Progenitor cell of endocrine pancreas (in vitro differentiated cells): ENCODE measurements at places on chromosomes 16 and 17. TPM values are rescaled to one million over a fixed set of nuclear protein-coding genes. Genes with fewer than 3 reads are reported as not detected.
A peak's percentile ranks its signal among the peaks of the same experiment; 100 is the strongest.

CD7 gene
- 0.31 and 0.46 TPM in 2 replicates for total RNA-seq

OTOA gene
- 0.07 and 0.13 TPM in 2 replicates for total RNA-seq

RNF112 gene
- total RNA-seq = 1.1 and 1.3 TPM in 2 replicates

NGFR gene
- total RNA-seq = 2.7 and 6.2 TPM in 2 replicates

DNA sequence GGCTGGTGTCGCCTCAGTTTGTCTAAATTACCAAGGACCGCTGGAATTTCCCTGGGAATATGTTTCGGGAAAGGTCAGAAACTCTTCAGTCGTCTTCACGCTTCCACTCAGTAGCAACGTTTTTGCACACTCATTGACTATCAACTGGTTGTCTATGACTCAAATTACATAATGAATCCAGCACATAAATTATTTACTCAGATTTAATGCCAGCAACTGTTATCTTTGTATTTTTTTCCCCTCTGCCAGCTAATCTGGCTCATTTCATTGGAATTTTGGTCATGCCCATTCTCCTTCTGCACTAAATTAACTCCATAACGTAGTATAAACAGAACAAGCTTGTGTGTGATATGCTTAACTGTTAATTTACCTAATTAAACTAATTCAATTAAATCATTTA is 372.7 kb upstream of the ZFHX3 start:
- H3K27me3 ChIP-seq = peaks cover 73% of the 10 kb centered on the region
- H3K4me1 ChIP-seq = no peaks in the 10 kb centered on the region
- no peak overlapping the region for H3K27ac ChIP-seq
- H3K4me3 ChIP-seq = no peak overlapping the region

GRCh38 chr16:86919578-86920305 is 341.4 kb downstream of the FOXL1 start:
- DNase-seq = no peak
- peaks cover 28% of the 10 kb centered on the region for H3K27me3 ChIP-seq
- H3K27ac ChIP-seq = no peak overlapping the region
- peaks cover 2% of the 10 kb centered on the region for H3K36me3 ChIP-seq
- H3K4me1 ChIP-seq = no peaks in the 10 kb centered on the region
- H3K4me3 ChIP-seq = no peak overlapping the region

DNA sequence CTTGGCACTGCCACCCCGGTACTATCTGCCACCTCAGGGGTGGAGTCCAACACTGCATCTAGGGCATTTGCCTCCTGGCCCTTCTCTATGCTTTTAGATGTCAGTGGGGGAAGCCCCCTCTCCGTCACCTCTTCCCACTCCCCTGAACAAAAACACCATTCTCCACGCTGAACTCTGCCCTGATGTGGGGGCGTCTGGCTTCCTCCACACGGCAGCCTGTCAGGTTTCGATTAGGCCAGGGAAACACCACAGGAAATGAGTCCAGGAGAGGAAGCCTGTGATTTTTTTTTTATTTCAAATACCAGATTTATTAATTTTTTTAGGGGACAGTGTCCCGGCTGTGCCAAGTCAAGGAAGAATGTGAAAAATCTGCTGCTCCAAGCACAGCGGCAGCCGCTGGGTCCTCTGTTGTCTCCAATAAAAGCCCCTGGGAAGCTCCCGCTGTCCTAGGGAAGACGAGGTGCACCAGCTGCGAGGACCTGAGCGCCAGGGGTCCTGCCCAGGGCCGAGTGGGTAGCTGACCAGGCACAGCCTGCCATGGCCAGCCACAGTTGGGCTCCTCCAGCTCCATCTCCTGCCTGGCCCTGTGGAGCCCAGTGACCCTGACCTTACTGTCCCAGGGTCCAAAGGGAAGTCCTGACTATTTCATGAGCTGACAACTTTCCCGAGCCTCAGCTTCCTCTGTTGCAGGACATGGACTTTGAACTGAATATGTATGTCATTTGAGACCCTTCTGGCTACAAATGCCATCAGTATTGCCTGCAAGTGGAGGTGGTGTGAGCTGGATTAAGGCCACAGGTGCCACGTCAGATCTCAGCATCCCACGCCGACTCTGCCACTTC is 336.7 kb downstream of the FOXL1 start:
- no peak overlapping the region for H3K27ac ChIP-seq
- H3K4me1 ChIP-seq = no peaks in the 10 kb centered on the region
- H3K36me3 ChIP-seq = no peaks in the 10 kb centered on the region

DNA sequence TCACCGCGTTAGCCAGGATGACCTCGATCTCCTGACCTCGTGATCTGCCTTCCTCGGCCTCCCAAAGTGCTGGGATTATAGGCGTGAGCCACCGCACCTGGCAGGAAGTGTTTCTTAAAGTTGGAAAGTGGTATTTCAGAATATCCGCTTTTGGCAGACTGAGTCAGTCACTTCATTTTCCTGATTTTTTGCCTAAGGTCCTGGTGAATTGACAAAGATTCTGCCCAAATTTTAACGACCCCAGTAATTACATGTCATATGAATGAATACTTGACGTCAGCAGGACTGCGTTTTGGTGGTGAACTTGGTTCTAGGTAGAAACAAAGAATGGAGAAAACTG is 4.5 kb upstream of the BRCA1 start:
- H3K36me3 ChIP-seq = peaks cover 14% of the 10 kb centered on the region
- no peak for DNase-seq
- peaks cover 14% of the 10 kb centered on the region for H3K4me1 ChIP-seq
- H3K4me3 ChIP-seq = no peak overlapping the region
- no peak overlapping the region for H3K27ac ChIP-seq

DNA sequence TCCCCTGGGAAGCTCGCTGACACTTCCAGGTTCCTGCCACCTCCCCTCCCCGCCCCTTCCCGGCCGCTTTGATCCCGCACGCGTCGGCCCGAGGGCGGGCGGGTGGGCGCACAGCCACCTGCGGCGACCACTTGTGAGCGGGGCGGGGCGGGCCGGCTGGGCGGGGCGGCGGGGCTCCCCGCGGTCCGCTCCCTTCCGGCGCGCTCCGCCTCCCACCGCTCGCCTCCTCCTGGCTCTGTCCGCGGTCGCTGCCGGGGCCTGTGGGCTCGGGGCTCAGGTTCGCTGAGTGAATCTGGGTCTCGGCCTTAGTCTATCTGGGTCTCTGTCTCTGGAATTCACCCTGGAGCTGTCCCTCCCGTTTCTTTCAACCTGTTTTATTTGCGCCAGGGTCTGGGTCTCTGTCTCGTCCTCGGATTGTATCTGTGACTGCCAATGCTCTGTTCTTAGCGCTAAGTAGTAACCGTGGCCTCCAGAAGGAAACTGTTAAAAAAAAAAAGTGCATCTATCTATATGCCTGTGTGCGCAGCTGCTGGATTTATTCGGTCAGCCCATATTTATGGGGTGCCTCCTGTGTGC is 2.7 kb upstream of the HES7 start:
- H3K27me3 ChIP-seq = peaks cover 75% of the 10 kb centered on the region
- no peaks in the 10 kb centered on the region for H3K36me3 ChIP-seq
- peaks cover 31% of the 10 kb centered on the region for H3K4me1 ChIP-seq
- peak overlapping the region; percentile 99 for H3K27ac ChIP-seq

GRCh38 chr16:12504312-12504711 is 299.4 kb downstream of the CPPED1 start:
- H3K36me3 ChIP-seq = no peaks in the 10 kb centered on the region
- no peaks in the 10 kb centered on the region for H3K27me3 ChIP-seq
- DNase-seq = no peak
- H3K4me1 ChIP-seq = peaks cover 23% of the 10 kb centered on the region
- H3K27ac ChIP-seq = no peak overlapping the region

DNA sequence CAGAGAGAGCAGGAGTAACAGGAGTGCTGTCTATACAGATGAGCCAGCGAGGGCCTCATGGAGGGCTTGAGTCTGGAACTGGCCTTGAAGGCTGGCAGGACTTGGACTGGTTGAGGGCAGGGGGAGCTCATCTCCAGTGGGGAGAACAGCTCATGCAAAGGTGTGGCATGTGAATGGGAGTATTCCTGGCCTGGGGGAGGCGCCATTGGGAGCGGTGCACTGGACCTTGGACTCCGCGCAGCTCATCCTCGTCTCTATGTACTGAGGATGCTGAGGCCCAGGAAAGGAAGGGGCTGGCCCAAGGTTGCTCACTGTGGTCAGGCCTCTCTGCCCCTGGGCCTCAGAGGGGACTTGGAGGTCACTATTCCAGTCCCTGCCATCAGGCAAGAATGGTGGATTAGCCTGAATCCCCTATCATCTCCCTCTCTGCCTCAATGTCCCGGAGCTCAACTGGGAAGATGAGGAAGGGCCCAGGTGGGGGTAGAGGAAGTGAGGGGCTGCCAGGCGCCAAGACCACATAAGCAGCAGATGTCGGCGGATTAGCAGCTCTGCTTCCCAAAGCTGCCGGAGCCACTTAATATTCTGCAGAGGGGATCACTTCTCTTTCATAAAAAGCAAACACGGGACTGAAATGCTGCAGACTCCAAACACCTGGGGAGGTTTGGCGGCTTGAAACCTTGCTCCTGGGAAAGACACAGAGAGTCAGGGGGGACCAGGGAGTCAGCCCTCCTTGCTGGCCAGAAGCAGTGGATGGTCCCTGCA is 88.9 kb downstream of the SDK2 start:
- no peak overlapping the region for H3K27ac ChIP-seq
- H3K4me3 ChIP-seq = no peak overlapping the region
- peaks cover 17% of the 10 kb centered on the region for H3K27me3 ChIP-seq
- H3K36me3 ChIP-seq = no peaks in the 10 kb centered on the region

DNA sequence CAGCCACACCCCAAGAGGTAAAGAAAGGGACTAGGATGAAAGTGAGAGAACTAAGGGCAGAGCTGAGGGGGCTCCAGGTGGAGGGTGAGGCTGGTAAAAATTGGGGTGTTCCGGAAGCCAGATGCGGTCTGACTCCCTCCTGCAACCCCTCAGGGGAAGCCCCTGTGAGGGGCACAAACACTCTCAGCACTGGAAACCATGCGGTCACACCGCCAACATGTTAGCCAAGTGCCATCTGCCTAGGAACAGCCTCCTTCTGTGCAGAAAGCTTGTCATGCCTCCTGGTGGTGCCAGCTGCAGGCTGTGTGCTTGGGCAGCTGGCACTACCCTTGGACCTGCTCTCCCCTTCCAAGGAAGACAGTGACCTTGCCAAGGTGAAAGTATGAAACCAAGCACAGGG is 83.5 kb upstream of the RPL38 start:
- peaks cover 34% of the 10 kb centered on the region for H3K27me3 ChIP-seq
- no peak for DNase-seq
- no peaks in the 10 kb centered on the region for H3K36me3 ChIP-seq

GRCh38 chr16:68529931-68530701 is 9.0 kb upstream of the ZFP90 start:
- H3K4me3 ChIP-seq = peak overlapping the region; percentile 82
- H3K4me1 ChIP-seq = peaks cover 11% of the 10 kb centered on the region
- H3K27ac ChIP-seq = peak overlapping the region; percentile 54
- peaks cover 16% of the 10 kb centered on the region for H3K36me3 ChIP-seq
- DNase-seq = peak; percentile 74

DNA sequence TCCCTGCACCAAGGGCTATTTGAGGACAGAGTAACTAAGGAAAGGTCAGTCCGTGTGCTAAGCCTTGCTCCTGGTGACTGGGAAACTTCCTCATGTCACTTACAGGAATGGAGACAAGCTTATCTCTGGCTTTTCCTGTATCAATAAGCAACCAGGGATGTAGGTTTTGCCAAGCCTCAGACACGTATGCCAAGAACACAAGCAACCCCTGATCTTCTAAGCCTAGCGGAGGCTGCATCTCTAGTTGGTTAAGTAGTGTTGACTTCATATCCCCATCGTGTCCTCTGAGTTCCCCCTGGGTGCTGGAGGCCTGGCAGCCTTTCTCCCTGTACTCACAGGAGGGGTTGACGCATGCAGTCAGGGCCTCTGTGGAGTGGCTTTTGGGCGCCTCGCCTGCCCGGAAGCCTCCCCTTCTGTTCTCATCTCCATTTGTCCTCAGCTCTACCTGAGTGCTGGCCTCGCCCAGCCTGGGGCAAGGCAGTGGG is 1.4 kb upstream of the C1QTNF1 start:
- peaks cover 30% of the 10 kb centered on the region for H3K4me1 ChIP-seq
- peaks cover 59% of the 10 kb centered on the region for H3K27me3 ChIP-seq
- no peak for DNase-seq
- no peak overlapping the region for H3K4me3 ChIP-seq
- no peaks in the 10 kb centered on the region for H3K36me3 ChIP-seq
- no peak overlapping the region for H3K27ac ChIP-seq

DNA sequence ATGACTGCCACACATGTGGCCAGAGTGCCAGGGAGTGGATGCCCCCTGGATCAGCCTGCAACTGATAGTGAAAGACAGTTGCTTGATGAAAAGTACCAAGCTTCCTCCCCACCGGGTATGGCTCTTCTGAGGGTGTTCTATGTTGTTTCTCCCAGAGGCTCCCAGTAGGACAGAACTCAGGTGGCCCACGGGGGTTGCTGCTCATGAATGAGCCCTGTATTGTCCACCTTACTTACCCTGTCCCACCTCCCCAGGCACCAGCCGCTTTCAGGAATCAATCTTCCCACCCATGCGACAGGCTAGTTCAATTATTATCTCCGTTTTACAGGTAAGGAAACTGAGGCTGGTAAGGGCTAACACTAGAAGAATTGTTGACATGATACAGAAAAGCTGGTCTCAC is 34.9 kb upstream of the RGS9 start:
- H3K4me3 ChIP-seq = no peak overlapping the region
- no peaks in the 10 kb centered on the region for H3K36me3 ChIP-seq
- peaks cover 7% of the 10 kb centered on the region for H3K27me3 ChIP-seq
- no peak overlapping the region for H3K27ac ChIP-seq
- peaks cover 15% of the 10 kb centered on the region for H3K4me1 ChIP-seq

DNA sequence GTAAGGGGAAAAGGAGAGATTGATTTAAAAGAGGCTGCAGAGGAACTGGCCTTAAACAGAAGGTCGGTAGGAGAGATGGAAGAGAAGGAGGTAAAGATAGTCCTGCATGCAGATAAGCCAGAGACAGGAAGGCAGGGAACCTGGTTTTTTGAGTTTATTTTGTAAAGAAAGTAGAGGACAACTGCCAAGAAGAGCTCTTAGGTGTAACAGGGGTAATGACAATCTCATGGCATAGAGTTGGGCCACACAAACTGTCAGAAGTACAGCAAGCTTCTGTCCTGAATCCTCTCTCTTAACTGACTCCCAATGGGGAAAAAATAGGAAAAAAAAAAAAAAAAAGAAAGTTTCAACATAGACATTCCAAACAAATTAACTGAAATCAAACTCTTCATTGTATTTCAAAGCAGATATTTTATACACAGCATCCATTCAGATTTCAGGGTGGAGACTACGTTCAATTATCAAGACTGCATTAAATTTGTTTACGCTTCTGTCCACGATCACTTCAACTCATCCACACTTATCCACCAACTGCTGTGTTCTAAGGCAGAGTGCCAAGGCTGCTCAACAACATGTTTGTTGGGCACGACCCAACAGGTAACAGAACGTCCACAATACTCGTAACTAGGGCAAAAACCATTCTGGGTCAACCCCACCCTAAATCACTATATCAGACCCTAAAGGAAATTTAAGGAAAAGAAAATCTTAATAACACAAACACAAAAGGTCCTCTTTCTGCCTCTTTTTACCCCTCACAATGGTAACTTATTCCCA is 34.9 kb downstream of the USP31 start:
- no peaks in the 10 kb centered on the region for H3K36me3 ChIP-seq
- H3K4me1 ChIP-seq = no peaks in the 10 kb centered on the region
- no peak for DNase-seq
- H3K27ac ChIP-seq = no peak overlapping the region

GRCh38 chr16:31284926-31285325 is 25.2 kb downstream of the ITGAM start:
- no peaks in the 10 kb centered on the region for H3K27me3 ChIP-seq
- no peaks in the 10 kb centered on the region for H3K4me1 ChIP-seq
- no peak overlapping the region for H3K27ac ChIP-seq
- DNase-seq = no peak
- no peak overlapping the region for H3K4me3 ChIP-seq

- H3K4me3 ChIP-seq = no peak overlapping the region
- H3K27me3 ChIP-seq = peaks cover 14% of the 10 kb centered on the region
- no peak for DNase-seq
These were observed 1.6 kb downstream of the CHCT1 start for GRCh38 chr17:60423865-60424264.

- H3K27ac ChIP-seq = no peak overlapping the region
- no peak for DNase-seq
- H3K36me3 ChIP-seq = no peaks in the 10 kb centered on the region
These were observed 24.7 kb upstream of the ZNF469 start for GRCh38 chr16:88358023-88358420.
